ENCODE measurements at places on chromosomes 2 and 18.

- no peak for DNase-seq
Measured at GRCh38 chr2:45763255-45763654, 111.8 kb downstream of the PRKCE start.

DNA sequence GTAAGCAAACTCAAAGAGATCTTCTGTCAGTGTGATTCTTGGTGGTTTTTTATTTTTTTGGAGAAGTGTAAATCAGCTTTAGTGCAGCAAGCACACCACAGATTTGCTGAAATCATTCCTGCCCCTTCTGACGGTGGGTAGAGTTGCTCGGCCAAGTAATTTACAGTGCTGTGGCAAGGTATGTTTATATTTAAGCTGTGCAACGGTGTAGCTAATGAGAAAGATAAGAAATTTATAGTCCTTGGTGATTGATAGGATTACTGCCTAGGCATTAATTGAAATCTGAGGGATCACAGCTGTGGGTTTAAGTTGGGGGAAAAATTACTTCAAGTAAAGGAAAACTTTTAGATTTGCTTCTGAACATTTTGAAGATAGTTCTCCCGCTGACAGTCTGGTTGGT, 286.6 kb downstream of the AGAP1 start:
- no peak for DNase-seq

DNA sequence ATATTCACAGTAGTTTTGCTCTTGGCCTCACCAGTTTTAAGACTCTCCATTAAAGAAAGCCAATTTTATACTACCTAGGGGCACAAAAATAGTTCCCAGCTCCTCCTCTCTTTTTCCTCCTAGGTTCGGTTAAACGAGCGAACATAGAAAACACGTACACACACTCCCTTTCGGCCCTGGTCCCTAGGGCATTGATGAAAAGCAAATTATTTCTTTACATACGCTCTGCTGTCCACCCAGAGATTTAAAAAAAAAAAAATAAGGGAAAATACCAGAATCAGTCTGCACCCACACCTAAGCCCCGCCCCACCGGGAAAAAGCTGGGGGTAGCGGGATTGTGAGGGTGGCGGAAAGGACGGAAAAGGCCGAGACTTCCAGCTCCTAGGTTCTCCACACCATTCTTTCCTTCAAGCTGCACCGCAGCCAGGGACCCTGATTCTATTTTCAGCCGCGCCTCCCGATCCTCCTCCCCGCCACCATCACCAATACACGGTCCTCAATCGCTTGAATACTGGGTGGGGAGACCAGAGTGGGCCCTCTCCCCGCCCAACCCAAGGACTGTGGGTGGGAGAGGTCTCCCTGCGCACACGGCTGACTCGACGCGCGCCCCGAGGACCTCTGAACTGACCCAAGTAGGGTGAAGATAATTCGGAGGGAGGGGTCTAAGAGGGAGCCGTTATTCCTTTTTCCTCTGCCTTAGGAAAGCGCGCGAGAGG, 769 bp downstream of the ATF2 start:
- peak; percentile 41 for DNase-seq

GRCh38 chr2:232276084-232276732, 102.3 kb upstream of the ALPP start:
- DNase-seq, result no peak

DNA sequence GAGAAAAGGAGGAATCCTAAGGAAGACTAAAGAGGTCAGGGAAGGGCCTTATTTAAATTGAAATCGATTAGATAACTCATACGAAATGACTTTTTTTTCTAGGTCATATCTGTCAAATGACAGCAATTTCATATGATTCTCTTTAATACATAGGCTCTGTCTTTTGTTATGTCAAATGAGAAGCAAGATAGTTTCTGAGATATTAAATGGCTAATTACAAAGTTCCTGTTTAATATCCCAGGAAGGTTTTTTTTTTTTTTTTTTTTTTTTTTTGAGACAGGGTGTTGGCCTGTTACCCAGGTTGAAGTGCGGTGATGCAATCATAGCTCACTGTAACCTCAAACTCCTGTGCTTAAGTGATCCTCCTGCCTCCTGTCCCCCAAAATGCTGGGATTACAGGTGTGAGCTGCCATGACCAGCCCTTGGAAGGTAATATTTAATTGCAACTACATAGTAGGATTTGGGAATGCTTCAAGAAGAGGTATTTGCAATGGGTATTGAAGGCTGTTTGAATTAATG, 48.0 kb upstream of the RMND5A start:
- no peak for DNase-seq

GRCh38 chr18:24629921-24630320, 169.5 kb downstream of the HRH4 start:
- DNase-seq, result no peak

DNA sequence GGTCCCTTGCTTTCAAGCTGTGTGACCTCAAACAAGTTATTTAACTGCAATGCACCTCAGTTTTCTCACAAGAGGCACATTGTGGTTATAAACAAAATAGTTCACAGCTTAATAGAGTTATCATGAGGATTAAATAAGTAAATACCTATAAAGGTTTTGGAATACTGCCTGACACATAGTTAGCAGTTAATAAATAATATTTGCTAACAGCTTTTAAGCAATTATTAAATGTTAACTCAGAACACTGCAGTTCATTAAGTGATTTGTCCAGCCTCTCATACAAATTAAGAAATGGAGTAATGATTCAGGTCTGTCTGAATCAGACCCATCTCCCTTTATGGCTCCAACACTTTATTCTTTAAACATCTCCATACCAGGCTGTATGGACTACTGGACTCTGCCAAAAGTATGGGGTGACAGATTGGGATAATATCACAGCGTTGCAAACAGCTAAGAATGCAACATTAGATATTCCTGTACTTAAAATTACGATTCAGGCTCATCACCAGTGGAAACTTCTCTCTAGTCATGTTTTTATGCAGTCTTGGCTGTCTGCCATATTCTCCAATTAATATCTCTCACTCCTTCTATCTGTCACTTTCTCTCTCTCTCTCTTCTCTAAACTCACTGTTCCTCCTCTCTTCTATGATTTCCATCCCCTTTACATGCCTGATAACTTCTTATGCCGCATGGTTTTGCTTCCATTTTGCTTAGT, 370.6 kb upstream of the UBE2E3 start:
- DNase-seq, result no peak
